B cell (primary cell): ENCODE measurements at places on chromosomes 1 and 21. TPM values are rescaled to one million over a fixed set of nuclear protein-coding genes. Genes with fewer than 3 reads are reported as not detected.

GRCh38 chr1:213276236-213276635 is 225.2 kb downstream of the RPS6KC1 start:
- no peak for DNase-seq

The CDK18 gene
- total RNA-seq, result 3.7 and 4.7 TPM in 2 replicates

The TSPAN2 gene
- 0.17 and 0.34 TPM in 2 replicates for total RNA-seq

DNA sequence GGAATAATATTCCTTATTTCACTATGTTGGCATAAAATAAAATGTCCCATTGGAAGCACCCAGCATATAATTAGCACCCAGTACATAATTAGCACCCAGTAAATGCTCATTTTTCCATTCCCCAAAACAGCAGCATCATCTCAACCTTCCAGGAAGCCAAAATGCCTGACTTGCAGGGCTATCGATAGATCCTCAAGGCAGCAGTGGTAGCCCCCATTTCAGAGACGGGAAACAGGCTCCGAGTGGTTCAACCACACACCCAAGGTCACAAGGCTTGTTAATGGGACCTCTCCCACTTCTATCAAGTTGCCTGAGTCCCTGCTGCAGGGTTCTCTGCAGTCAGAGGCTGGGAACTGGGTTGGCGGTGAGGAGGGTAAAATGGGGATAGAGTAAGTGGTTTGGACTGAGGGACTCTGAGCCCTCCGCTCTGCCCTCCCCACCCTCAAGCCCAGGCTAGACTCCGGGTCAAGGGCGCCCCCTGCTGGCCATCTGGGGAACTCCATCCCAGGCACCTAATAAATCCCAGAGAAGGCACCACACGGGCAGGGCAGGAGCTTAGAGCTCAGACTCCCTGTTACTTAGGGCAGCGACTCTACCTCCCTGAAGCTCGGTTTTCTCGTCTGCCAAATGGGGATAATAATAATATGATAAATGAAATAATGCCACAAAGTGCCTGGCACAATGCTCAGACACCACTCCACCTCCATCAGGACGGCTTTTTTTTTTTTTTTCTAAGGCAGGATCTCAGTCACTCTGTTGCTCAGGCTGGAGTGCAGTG is 21.9 kb upstream of the LAPTM5 start:
- DNase-seq, result peak; percentile 92

GRCh38 chr21:32779983-32780382 is 8.4 kb upstream of the PAXBP1 start:
- DNase-seq, result peak; percentile 13

- DNase-seq, result no peak
These were observed 76.5 kb upstream of the CTTNBP2NL start for GRCh38 chr1:112319371-112320040.

DNA sequence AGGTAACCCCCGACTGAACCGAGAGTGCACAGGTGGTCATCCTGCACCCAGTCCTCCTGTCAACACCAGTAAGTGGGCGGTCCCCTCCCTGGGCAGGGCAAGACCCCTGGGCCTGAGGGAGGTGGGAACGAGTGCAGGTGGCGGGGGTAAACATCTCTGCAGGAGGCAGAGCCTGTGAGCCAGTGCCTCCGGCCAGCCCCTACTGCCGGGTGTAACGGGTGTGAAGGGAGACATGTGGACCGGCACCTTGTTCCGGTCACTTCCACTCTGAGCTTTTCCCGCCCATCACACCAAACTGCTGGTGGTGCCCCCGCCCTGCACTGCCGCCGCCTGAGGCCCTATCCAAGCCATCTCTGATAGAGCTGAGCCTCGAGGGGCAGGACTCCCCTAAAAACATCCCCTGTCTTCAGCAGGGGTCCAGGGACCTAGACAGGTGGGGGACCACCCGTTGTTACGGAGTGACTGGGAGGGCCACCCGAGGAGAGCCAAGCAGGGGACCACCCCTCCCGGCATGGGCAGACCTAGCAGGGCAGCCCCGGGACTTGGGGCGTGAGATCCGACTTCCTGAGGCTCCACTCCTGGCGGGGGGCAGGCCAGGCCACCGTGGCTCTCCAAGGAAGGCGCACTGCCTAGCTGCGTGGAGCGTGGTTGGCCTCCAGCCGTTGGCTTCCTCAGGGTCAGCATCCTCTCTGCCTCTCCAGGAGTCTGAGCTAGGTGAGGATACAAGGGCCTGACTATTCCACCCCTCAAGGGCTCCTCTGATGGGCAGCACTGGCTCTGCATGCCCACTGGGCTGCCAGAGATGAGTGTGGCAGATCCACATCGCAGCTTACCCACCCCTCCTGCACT is 43.8 kb upstream of the LBR start:
- no peak for DNase-seq

The XKR8 gene
- total RNA-seq, result 8.7 and 10.1 TPM in 2 replicates

GRCh38 chr1:184036517-184036949 is 995 bp downstream of the COLGALT2 start:
- peak; percentile 37 for DNase-seq

DNA sequence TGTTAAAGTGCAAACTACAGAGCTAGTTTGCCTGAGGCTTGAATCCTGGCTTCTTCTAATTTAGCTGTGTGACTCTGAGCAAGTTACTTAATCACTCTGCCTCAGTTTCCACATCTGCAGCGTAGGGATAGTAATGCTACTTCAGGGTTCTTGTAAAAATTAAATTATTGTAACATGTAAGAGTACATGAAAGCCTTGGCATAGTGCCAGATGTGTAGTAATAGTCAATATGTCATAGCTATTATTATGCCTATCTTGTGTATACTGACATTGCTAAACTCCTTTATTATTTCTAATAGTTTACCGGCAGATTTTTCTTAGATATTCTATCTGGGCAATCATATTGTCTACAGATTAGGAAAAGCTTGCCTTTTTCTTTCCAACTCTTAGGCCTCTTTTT is 6.8 kb upstream of the TADA1 start:
- no peak for DNase-seq

The C21orf58 gene
- total RNA-seq, result 9.3 and 9.5 TPM in 2 replicates
